HepG2 (cell line): ENCODE measurements at places on chromosomes 1 and 21. TPM values are rescaled to one million over a fixed set of nuclear protein-coding genes. Genes with fewer than 3 reads are reported as not detected.

Gene CDA
- total RNA-seq, result 0.66 and 0.72 TPM in 2 replicates

Gene NHLH1
- 0.11 TPM in 1 of 2 replicates, not detected in the other for total RNA-seq

Gene RNF223
- total RNA-seq, result not detected in 2 replicates

Gene GNAT2
- total RNA-seq, result 0.20 and 0.24 TPM in 2 replicates

Gene ST7L
- total RNA-seq, result 8.7 and 19.9 TPM in 2 replicates

Gene CLEC20A
- not detected in 2 replicates for total RNA-seq

Gene STUM
- total RNA-seq, result not detected in 2 replicates

Gene EXTL1
- 0.28 and 0.35 TPM in 2 replicates for total RNA-seq

Gene OR2L8
- total RNA-seq, result not detected in 2 replicates

Gene CFAP107
- not detected in 2 replicates for total RNA-seq

Gene LAMB3
- 0.10 and 0.24 TPM in 2 replicates for total RNA-seq

Gene CLCA1
- not detected in 2 replicates for total RNA-seq

Gene L1TD1
- total RNA-seq, result not detected in 2 replicates

Gene ENSA
- total RNA-seq, result 111 and 137 TPM in 2 replicates

Gene ZNF683
- total RNA-seq, result not detected in 2 replicates

Gene SYT14
- not detected in 2 replicates for total RNA-seq

Gene CELA2B
- total RNA-seq, result not detected in 2 replicates

Gene SHISA4
- total RNA-seq, result 0.24 and 0.51 TPM in 2 replicates

Gene OR4F29
- total RNA-seq, result 0.42 TPM in 1 of 2 replicates, not detected in the other

Gene OR2M3
- total RNA-seq, result not detected in 2 replicates

Gene ISG20L2
- 17.8 and 19.8 TPM in 2 replicates for total RNA-seq

Gene GSTM1
- not detected in 2 replicates for total RNA-seq

Gene SLC35F3
- not detected in 2 replicates for total RNA-seq

Gene CAMK1G
- total RNA-seq, result not detected in 2 replicates

Gene FMN2
- total RNA-seq, result not detected in 2 replicates
